ENCODE measurements at places on chromosomes 3 and 15.

DNA sequence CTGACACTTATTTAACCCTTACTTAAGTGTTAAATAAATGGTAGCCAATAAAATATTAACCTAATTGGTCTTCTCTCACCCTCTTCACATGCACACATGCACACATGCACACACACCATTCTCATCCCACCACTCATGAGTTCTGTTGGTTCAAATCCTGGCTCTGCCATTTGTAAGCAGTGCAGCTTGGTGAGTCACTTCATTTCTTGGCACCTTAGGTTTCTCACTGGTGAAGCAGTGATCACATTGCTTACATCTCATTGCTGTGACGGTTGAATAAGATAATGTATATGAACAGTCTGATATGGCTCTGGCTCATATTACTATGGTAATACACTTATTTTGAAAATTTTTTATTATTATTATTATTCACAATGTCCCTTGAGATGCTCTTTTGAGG lies 33.8 kb downstream of the RIOX2 start:
- no peak for DNase-seq

GRCh38 chr15:91954292-91954691 lies 100.8 kb downstream of the SLCO3A1 start:
- no peak for DNase-seq

DNA sequence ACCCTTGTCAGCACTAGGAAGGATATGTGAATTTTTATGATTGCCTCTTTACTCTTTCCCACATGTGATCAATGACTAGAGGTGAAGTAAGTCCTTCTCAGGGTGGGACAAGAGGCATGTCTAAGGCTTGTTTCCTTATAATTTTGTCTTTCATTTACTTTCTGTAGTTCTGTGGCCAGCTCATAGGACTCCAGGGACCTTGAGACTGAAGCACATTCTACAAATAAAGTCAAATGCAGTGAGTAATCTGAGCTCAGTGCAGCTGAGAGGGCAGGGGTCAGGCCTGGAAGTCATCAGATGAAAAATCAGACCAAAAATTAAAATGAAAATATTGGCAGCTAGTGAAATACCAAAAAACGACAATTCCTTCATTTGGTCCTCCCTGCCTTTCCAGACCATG lies 424.7 kb upstream of the THBS1 start:
- DNase-seq, result no peak

- no peak for DNase-seq
Measured at GRCh38 chr15:56920367-56920627, 1.9 kb downstream of the TCF12 start.

DNA sequence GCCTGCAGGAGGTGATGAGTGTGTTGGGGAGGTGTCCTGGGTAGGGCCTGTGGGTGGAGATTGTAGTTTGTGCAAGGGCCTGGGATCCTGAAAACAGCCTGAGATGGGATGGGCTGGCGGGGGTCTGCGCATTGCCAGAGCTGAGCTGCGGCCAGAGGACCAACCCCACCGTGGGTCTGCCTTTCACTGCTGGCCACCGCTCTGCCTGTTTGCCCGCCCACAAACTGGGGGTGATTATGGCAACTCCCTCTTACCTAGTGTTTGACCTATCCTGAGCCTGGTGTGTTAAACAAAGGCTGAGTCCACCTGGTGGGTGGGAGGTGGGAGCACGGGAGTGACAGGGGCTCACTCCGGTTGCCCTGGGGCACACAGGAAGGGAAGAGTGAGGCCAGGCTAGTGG lies 9.8 kb downstream of the ABTB1 start:
- no peak for DNase-seq

- no peak for DNase-seq
Measured at GRCh38 chr15:63890617-63891016, 56.9 kb upstream of the HERC1 start.

- no peak for DNase-seq
Measured at GRCh38 chr3:82363131-82363530, 601.7 kb upstream of the GBE1 start.

- DNase-seq, result no peak
Measured at GRCh38 chr15:77045985-77046384, 24.9 kb downstream of the TSPAN3 start.

Measured in activated gamma-delta T cell (primary cell).